ENCODE measurements at places on chromosomes 12 and 14.

GRCh38 chr14:29671034-29671433 lies 256.6 kb downstream of the PRKD1 start:
- DNase-seq = no peak

DNA sequence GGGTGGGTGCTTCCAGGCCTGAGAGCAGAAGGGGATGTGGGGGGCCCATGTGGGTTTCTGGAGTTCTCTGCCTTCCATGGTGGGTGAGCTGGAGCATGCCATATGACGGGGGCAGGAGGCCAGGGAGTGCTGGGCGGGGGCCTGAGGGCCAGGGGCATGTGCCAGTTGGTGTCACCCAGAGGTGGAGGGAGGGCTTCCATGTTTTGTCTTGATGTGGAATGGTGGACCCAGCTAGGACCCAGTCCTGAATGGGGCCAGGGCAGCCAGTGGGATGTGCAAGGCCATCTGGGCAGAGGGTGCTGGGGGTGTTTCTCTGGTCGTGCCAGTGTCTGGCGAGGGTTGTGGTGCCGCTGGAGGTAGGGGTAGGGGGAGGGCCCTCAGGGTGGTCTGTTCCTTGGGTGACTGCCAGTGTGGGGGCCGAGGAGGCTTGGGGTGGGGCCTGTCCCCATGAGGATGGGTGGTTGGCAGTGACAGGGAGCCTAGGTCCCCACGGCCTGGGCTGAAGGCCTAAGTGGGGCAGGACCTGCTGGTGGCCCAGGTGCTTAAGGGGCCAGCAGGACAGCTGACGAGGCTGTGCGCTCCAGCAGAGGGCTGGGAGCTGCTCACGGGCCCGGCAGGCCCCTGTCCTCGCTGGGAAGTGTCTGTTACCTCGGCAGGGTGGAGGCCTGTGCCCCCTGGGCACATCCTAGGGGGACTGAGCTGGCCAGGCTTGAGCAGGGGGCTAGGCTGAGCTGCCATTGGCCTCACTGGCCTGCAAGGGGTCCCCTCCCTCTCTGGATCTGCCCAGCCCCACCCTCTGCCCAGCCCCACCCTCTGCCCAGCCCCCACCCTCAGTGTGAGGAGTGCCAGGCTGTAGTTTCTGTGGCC lies 26.8 kb downstream of the CEP170B start:
- DNase-seq = no peak

- DNase-seq = no peak
These were observed 20.5 kb downstream of the OR10G2 start for GRCh38 chr14:21614240-21614639.

- no peak for DNase-seq
These were observed 147.2 kb downstream of the HELB start for GRCh38 chr12:66449531-66449930.

DNA sequence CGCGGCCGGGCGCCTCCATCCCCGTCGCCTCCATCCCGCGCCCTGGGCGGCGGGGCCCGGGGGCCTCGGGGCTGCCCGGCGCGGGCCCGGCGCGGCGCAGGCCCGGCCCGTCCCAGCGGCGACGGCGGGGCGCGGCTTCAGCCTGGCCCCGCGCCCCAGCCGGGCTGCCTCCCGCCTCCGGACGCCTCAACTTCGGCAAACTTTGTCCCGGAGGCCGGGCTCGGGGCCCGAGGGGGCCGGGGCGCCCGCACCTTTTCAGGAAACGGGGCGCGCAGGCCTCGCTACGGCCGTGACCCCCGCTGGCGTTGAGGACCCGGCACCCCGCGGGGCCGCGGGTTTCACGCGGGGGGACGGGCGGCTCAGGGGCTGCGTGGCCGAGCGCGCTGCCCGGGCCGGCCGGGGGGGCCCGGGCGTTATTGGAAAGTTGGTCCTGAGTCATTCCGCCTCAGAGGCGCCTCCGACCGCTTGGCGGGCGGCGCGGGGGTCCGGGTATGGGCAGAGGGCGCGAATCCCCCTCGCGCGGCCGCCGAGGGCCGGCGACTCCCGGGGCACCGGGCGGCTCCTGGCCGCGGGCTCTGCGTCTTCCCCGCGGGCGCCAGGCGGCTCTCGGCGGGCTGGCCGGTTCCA lies 575 bp downstream of the TRAF3 start:
- DNase-seq = no peak

GRCh38 chr14:34354556-34354955 lies 107.5 kb downstream of the SPTSSA start:
- no peak for DNase-seq

DNA sequence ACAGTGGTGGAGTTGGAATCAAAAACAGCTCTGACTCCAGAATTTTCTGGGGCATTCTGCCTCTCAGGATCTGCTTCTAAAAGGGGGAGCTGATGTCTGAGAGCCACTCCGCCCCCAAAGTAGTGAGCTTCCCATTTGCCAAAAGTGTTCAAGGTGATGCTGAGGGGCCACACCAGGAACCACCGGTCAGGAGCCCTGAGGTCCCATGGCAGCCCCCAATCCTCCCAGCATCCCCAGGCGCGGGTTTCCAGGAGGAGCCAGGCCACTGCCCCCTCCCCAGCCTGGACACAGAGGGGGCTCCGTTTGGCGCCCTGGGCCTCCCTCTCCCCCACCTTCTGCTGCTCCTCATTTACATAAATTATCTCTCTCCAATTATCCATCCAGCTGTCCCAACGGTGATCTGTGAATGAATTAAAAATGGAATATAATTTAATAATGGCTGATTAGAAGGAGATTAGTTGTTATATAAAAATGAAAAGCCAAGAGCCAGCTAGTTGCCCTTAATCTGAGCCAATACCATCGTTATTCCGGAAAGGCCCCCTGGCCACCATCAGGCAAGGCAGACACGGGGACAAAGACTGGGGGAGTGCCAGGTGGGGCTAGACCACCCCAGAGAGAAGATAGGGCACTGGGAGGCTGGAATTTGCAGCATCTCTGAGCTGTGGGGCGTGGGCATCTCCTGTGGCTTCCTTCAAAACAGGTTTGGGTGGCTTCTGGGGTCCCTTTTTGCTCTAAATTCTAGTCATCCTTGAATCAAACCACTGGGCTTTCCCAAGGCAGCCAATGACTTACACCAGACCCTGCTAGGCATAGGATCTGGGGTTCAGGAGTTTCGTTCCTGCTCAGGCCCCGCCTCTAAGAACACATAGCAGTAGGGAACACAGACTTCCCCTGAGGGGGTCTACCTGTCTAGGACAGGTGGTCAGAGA lies 19.7 kb upstream of the VSX2 start:
- DNase-seq = no peak

DNA sequence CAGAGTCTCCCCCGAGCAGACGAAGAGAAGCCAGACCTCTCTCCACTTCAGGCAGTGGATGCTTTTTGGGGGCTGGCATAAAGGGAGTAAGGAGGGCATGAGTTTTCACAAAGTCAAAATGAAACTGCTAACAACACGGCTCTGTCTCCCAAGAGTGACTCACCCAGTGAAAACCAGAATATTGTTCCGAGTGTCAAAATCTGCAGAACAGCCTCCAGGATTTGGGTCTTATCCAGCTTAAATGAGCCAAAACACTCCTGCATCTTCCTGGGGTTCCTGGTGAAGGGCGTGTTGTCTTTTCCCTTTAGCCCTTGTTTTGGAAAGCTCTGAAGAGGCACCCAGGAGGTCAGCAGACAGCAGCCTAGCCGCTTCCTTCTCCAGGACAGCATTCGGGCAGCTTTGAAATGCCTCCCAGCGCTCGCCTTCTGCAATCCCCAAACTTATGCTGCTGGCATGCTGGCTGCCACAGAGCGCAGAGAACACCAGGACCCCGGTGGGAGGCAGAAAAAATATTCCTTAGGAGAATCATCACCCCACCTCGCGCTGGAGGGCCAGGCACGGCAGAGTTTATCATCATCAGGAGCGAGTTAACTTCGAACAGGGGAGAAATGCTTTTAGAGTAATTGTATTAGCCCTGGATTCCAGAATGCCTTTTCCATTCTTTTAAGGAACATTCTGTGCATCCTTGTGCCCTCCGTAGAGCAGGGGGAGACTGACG lies 117.7 kb upstream of the NCOR2 start:
- peak; percentile 63 for DNase-seq

Data from caudate nucleus (tissue), 63 donors.